RCC 7860 (cell line): ENCODE measurements at places on chromosomes 6 and 20.

DNA sequence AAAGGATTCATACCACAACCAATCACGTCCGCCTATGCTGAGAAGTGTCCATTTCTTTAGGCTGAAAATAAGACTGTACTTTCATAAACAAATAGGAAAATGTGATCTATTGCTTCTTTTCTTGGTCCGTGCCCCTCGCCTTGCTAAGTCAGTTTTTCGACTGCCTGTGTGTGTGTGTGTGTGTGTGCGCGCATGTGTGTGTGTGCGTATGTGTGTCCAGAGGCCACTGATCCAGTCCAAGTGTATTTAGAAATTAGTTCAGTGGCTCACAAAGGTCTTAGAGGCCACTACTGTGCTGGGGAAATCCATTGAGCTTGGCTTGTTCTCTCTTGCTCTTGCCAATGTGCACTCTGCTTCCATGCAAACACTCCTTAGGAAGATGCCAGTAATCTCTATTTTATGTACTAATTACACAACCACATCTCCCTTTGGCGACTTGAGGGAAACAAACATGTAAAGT lies 50.5 kb downstream of the SLC22A23 start:
- DNase-seq: no peak

GRCh38 chr6:118649918-118650581 lies 1.3 kb downstream of the CEP85L start:
- DNase-seq: no peak

DNA sequence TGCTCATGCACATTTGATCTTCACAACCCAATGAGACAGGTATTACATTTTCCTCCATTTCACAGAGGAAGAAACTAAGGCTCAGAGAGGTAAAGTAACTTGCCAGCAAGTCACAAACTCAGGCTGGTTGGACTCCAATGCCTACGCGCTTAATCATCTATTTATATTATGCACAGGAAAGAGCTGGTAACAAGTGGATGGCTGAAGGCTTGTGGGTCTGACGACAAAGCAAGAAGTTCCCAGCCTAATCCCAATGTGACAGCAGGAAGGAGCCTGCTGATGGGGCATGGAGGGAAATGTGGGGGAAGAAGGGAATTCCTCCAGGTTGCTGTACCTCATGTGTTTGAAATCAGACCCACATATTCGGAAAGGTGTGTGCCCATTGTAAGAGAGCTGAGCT lies 3.9 kb downstream of the CDH22 start:
- no peak for DNase-seq

DNA sequence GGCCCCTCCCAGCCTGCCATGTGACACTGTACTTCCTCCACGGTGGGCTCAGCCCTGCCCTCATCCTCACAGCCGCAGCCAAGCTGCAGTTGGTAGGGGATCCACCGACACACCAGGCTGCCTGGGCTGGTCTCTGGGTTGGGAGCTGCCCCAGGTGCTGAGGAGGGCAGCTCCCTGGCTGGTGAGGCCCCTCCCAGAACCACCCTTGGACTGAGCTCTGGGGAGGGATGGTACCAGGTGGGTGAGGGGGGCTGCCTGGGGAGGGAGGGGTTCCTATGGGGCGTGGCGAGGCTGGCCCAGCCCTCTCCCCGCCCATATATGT lies 185 bp upstream of the TNFRSF6B start:
- no peak for DNase-seq

- DNase-seq: no peak
These were observed 479.4 kb upstream of the MAN1A1 start for GRCh38 chr6:119829006-119829405.

DNA sequence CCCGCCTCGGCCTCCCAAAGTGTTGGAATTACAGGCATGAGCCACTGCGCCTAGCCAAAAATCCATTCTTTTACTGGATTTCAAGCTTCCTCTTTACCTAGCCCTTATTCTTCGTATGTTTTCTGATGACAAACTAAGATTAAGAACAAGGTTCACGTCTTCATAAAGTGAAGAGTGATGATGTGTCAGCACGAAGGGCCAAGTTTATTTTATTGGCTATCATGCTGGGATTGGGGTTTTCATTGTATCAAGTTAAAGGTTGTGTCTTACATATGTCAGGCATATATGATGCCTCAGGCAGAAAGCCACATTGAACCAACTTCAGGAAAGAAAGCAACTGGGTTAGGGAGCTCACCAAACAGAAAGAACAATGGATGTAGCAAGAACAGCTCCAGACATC lies 19.7 kb upstream of the SLC17A3 start:
- no peak for DNase-seq

DNA sequence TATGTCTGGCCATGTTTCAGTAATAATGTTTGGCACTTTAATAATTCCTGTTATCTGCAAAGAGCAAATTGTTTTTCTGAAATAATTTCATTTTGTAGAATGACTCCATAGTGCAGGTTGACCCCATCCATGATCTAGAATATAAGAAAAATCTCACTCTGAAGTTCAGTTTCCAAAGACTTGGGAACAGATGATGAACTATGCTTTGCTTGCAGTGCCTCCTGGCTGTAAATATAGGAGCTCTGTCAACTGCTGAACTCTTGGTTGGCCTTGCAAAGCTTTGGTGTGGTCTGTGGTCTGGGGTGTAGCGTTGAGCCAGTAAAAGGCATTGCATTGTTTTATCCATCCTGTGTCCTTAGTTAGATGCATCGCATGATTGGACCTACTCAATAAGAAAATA lies 104.0 kb downstream of the PLCB4 start:
- peak; percentile 15 for DNase-seq

- DNase-seq: no peak
These were observed 704 bp upstream of the FAM210B start for GRCh38 chr20:56358070-56358469.

DNA sequence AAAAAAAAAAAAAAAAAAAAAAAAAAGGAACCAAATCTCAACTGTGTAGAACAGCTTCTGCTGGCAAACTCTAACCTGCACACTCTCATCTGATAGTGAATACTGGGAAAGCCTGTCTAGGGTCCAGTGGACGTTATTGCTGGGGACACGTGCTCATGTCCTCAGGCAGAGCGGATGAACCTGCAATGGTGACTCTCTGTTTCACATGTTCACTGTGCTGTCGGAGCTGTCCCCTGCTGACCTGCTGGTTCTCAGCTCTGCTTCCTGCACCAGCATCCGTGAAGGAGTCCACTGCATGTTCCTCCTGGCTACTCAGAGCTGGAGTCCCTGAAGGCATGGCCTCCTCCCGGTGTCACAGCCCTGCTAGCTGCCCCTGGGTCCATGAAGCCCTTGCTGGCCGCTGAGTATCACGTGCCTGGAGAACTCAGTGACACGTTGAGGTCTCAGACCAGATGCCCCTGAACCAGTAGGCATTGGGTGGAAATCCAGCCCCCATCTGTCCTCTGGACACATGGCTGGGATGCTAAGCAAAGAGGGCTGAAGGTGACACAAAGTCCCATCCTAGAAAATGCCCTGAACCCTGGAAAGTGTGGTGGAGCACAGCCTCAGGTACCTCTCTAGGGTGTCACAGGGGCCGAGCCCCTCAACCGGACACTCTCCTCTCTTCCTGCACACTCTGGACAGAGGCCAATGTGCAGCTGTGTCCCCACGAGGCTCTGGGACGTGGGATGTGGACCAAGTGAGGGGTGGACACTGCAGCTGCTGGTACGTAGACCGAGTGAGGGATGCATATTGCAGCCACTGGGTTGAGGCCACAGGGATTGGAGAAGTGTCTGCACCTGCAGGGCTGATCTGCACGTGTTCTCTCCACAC lies 54.9 kb upstream of the FRMD1 start:
- DNase-seq: no peak

GRCh38 chr20:60667641-60668040 lies 584.4 kb upstream of the CDH4 start:
- DNase-seq: no peak

GRCh38 chr6:168027521-168027920 lies 30.1 kb downstream of the KIF25 start:
- DNase-seq: no peak

- no peak for DNase-seq
These were observed 77.0 kb downstream of the TAF4 start for GRCh38 chr20:61988665-61989064.

GRCh38 chr6:40249935-40250334 lies 315.7 kb upstream of the MOCS1 start:
- no peak for DNase-seq

GRCh38 chr20:17529586-17529985 lies 1.6 kb downstream of the BFSP1 start:
- DNase-seq: no peak

- no peak for DNase-seq
These were observed at the start of gene SOX18 for GRCh38 chr20:64049060-64049877. Gene SOX18, minus strand, starts transcription at chr20:64049639. Its CDS starts 123 bp downstream, at chr20:64049516.
